Stimulated activated CD4-positive, alpha-beta T cell treated with anti-CD3 and anti-CD28 coated beads, Interleukin-1b, Interleukin-23, amount 100 ng/mL, for 48 hours (primary cell): ENCODE measurements at places on chromosomes 3 and 15.

DNA sequence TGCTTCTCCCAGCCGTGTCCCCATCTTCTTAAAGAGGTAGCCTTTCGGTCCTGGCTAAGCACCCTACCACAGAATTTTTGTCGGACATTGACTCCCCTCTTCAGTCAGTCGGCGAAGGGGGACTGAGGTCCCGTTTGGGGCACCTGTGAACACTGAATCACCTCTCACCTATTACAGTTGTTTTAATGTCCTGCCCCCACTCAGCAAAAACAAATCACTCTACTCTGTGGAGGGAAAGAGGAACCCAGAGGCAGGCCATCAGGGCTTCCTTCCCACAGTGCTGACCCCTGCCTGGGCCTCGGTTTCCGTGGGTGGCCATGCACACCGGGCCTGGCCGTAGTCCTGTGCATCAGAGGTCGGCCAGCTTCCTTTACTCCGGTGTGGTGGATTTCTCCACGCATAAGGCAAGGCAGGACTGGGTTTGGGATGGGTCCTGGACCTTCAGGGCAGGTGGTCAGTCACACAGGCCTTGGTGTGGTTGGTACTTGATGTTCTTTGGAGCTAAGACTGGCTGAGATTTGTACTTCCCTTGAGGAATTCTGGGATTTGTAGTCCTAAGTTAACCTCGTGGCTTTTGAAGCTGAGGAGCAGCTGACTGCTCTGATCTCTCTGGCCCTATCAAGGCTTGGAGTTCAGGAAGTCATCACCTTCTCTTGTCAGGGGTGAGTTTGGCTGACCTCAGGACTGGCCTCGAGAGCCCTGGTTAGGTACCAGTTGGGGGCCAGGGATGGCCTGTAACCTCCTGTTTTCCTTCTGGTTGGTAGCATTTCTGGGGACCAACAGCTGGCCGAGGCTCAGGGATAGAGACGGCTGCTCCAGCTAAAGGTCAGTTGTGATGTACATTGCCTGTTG is 627 bp upstream of the FAM131A start:
- no peak for DNase-seq

DNA sequence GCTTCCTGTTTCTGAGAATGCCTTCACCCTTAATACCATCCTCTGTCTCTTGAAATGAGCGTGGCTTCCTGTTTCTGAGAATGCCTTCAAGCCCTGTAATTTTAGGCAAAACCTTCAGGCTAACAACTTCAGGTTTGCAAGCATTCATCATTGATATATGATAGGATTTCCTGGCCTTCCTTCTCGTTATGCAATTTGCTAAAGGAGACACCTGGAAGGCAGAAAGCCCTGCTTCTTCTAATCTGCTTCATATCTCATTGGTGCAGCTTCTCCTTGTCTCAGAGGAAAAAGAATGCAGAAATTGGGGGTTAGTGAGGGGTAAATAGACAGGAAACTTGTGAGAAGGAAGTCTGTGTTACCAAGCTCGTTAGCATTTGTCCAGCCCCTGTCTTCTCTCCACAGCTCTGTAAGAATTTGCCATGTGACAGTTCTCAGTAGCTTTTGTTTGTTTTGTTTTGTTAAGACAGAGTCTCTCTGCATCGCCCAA is 7.3 kb downstream of the ARL6IP5 start:
- no peak for DNase-seq

- no peak for DNase-seq
Measured at GRCh38 chr3:142029052-142029642, 120.2 kb downstream of the TFDP2 start.

- DNase-seq = no peak
Measured at GRCh38 chr3:102574355-102574754, 139.5 kb downstream of the ZPLD1 start.

- no peak for DNase-seq
Measured at GRCh38 chr15:63530752-63531299, 26.4 kb downstream of the USP3 start.

GRCh38 chr3:111662012-111662411 is 66.9 kb upstream of the ZBED2 start:
- no peak for DNase-seq

DNA sequence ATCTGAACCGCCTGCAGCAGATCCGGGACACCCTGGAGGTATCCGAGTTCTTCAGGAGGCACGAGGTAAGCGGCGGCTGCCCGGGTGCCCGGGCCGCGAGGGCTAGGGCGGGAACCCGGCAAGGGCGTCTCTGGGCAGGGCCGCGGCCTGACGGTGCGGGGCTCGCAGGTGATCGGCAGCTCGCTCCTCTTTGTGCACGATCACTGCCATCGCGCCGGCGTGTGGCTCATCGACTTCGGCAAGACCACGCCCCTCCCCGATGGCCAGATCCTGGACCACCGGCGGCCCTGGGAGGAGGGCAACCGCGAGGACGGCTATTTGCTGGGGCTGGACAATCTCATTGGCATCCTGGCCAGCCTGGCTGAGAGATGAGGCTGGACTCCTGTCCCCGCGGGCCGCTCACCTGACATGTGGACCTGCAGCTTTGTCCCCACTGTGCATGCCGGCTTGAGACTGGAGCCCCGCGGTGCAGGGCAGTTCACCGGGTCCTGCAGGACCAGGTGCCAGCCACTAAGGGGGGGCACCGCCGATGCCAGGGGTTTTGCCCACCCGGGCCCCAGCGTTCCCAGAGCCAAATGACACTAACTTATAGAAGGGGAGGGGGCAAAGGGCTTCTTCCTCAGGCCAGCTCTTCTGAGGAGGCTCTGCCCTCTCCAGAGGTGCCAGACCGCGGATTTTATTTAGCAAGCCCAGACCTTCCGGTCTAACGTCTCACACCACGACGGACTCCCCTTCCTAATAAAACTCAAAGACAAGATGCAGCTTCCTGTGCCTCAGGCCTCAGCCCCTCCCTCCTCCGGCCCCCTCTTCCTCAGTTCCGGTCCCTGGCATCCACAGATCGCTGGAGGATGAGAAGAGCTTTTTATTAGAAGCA is 9.4 kb downstream of the ITPKA start:
- no peak for DNase-seq

- DNase-seq = no peak
Measured at GRCh38 chr15:48796930-48797329, 13.9 kb downstream of the CEP152 start.

- peak; percentile 78 for DNase-seq
Measured at GRCh38 chr15:70480196-70480856, 283.0 kb downstream of the UACA start.

- DNase-seq = no peak
Measured at GRCh38 chr3:27165321-27165721, 203.9 kb downstream of the NEK10 start.

GRCh38 chr3:45773072-45773471 is 23.3 kb downstream of the SLC6A20 start:
- no peak for DNase-seq

GRCh38 chr3:188465311-188465710 is 311.4 kb downstream of the LPP start:
- DNase-seq = no peak

GRCh38 chr15:77022646-77023575 is 28.0 kb downstream of the PSTPIP1 start:
- DNase-seq = no peak

DNA sequence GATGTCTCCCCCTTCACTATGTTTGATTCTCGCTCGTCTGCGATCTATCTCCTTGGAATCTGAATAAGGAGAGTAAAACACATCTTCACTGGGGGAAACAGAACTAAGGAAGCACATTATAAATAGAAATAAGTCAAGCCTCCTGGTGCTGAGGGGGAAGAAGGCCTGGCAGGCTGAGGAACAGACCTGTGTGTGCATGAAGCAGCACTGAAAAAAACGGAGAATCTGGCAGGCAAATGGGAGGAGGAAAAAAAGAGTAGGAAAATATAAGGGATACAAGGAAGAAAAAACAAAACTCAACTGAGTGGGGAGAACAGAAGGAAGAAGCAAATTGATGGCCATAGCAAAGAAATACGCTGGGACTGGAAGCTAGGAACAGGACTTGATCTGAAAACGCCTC is 25.7 kb downstream of the PARP16 start:
- DNase-seq = no peak

GRCh38 chr15:93358166-93359059 is 269.4 kb upstream of the RGMA start:
- no peak for DNase-seq

DNA sequence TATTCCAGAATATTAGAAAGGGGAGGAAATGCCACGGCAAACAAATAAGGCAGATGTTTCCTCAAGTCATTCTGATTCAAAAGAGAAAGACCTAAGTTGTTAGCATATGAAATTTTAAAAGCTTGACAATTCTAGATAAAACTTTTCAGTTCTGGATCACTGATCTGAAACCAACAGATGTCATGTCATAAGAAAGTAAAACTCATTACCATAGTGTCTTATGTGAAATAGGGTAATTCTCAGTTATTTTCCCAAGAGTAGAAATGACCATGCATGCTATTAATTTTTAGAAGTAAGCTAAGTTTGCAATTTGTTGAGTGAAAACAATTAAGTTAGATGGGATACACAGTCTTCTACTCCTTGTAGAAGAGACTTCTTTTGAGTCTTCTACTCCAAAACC is 630.3 kb downstream of the NAALADL2 start:
- DNase-seq = no peak

DNA sequence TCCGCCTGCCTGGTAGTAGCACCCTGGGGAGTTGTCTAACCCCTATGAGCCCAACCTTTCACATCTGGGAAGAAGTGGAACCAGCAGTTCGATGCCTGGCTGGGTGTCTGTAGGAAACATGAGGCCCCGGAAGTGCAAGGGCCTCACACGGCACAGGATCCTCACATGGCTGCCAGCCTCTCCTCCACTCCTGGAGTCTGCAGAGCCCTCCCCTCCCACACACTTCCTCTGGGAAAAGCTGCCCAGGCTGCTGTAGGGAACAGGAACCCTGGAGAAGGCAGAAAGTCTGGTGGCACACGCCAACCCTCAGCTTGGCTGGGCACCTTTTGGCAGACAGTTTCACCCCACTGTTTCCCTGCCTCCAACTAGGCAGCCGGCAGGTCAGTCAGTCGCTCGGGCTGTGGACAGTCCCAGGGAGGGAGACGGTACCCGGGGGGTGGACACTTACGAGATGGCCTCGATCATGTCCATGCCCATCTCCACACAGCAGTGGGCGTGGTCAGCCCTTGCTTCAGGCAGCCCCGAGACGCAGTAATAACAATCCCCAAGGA is 118.4 kb downstream of the ADCY5 start:
- DNase-seq = no peak

DNA sequence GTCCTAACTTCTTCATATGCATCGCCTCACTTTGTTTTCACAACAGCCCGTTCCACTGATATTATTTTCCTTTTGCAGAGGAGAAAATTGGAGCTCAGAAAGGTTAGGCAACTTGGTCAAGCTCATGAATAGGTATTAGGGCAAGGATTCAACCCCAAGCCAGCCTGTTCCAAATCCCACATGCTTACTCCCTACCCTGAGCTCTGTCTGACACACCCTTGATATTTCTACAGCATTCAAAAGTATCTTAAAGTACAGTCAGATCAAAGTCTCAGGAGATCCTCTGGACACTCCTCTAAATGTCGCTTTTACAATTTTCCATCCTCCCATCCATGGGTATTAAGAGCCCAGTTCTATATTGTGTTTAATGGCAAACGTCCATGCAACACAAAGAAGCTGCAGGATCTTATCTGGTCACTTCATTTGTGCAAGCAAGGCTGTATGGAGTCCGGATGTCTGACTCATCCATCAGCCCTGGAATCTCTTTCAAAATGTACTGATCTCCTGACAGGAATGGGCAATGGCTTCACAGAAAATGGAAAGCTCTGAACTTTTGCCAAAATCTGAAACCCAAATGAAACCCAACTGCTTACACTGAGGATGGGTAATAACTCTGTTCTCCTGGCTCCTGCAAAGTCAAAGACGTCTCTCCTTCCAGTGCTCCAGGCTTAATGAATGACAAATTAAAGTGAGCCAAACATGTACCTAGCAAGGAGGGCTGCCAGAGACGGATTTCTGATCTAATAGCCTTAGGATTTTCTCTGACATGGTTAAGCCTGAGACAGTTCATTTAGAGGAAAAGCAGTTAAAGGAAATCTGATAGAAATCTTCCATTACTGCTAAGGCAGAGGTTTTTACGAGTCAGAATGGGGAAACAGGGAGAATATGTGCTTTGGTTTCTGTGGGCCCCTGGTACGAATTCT is 230.9 kb upstream of the RORA start:
- no peak for DNase-seq

DNA sequence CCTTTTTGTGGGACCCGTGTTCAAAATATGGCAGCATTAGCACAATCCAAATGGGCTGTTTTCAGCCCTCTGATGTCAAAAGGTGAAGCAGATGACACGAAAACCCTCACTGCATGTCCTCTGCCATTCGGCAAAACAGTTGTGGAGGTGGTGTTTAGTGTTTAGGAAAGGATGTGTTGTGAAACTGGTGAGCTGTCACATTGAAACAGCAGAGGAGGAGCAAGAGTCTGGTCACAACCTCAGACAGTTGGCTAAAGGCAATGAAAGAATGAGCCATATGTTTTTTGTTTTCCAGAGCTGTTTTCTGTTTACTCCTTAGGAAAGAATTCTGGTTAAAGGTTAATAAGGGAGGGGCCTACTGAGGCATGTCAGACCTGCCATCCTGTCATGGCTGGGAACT is 140.7 kb downstream of the VPS8 start:
- DNase-seq = no peak

DNA sequence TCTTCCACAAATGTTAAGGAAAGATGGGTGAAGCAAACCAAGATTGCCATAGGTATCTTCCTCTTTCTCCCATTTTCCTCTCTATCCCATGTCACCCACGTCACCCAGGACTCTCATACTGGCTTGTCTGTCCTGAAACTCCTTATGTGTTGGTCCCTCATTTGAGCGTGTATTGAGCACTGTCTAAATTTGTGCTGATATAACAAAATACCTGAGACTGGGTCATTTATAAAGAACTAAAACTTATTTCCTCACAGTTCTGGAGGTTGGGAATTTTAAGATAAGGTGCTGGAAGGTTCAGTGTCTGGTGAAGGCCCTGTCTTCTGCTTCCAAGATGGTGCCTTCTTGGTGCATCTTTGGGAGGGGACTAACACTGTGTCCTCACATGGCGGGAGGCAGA is 186.9 kb upstream of the SLC24A5 start:
- no peak for DNase-seq

DNA sequence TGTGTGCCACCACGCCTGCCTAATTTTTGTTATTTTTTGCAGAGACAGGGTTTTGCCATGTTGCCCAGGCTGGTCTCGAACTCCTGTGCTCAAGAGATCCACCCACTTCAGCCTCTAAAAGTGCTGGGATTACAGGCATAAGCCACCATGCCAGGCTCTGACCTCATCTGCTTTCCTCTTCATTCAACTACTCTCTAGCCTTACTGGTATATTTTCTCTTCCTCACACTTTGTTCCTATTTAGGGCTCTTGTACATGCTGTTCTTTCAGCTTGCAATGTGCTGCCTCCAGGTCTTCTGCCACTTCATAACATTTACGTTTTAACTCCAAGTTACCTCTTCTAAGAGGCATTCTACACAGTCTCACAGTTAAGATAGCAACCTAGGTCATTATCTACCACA is 34.9 kb downstream of the PIK3CB start:
- DNase-seq = no peak

- DNase-seq = no peak
Measured at GRCh38 chr15:63250312-63250965, 27.0 kb upstream of the APH1B start.

DNA sequence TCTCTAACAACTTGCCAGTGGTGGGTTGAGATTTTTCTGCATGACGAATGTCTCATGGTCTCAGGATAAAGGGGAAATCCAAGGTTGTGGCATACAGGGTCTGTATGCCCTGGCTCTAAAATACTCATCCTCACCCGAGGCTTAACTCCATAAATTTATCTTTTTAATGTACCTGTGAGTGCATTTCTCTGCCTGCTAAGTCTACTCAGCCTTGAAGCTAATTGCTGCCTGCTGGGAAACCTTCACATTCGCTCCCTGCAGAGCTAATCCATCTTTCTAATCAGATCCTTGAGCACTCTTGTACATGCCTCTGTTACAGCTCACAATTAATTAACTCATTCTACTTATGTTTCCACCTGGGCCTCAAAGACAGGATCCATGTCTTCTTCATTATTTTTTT is 93.8 kb downstream of the CMSS1 start:
- no peak for DNase-seq
